Amniotic stem cell (primary cell): ENCODE measurements at places on chromosomes 11 and 22.

DNA sequence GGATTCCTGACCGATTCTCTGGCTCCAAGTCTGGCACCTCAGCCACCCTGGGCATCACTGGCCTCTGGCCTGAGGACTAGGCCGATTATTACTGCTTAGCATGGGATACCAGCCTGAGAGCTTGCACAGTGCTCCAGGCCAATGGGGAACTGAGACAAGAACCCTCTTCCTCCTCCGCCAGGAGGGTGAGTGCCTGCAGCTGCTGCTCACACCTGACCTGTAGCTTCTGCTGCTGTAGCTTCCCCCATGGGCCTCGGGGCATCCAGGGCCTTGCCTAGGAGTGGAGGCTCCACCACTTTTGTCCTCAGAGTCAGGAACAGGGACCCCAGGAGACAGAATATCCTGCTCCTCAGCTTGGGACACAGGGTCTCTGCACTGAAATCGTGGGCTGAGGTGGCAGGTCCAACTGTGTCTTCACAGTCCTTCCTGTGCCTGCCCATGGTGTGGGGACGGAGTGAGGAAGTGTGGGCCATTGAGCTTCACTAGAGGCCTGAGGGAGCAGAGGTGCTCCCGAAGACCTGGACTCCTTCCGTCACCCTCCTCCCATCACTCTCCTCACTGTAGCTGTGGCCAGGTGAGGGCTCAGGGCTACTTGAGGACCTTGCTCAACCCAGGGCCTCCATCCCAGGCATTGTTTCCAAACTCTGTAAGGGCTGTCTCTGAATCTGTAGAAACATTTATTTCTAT, 103.8 kb downstream of the ZNF280B start:
- DNase-seq, result no peak

GRCh38 chr11:129881570-129882170, 13.7 kb downstream of the NFRKB start:
- no peak for DNase-seq

GRCh38 chr22:46061124-46061500, 84.2 kb upstream of the WNT7B start:
- DNase-seq, result no peak

- no peak for DNase-seq
Measured at GRCh38 chr22:45418770-45419138, 5.3 kb downstream of the RIBC2 start.

DNA sequence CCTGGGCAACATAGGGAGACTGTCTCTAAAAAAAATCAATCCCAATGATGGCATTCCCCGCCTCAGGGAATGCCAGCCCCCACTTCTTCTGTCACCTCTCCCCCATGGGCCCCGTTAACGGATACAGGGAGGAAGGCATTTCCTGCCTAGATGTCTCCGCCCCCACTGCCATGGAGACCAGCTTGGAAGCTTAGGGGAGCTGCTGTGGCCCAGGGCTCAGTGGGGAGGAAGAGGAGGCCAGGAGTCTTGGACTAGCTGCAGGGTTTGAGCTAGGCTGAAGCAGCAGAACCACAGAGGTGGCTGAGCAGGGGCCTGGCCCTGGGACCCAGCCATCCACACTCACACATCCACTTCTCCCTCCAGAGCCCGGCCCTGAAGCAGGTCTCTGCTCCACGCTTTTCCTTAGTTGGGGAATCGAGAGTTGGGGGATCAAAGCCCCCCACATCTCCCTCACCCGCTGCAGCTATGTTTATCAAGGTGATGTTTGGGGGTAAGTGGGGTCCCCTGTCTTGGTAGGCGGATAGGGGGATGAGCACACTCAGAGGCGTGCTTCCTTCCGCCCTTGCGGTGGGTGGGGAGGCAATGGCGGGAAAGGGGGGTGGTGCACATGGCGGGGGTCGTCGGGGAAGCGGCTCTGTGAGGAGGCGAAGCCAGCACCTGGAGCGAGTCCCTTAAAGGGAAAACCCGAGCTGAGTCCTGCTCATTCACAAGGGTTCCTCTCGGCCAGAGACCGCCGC, at the start of gene C22orf15:
Gene C22orf15 (plus strand): TSS at position 149 of the 737 bp plus-strand sequence. CDS start 317 bp downstream, at position 466.
- no peak for DNase-seq

- DNase-seq, result no peak
Measured at GRCh38 chr11:88478136-88478815, 140.7 kb upstream of the CTSC start.

- DNase-seq, result no peak
Measured at GRCh38 chr22:27737521-27737920, 64.0 kb downstream of the MN1 start.

DNA sequence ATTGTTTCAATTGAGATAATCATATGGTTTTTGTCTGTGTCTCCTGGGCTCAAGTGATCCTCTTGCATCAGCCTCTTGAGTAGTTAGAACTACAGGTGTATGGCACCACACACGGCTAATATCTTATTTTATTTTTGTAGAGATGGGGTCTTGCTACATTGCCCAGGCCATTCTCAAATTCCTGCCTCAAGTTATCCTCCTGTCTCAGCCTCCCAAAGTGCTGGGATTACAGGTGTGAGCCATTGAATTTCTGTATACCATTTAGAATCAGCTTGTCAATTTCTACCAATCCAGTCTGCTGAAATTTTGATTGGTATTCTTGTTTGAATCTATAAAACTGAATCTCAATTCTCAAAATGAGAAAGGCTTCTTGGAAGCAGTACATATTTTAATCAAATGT, 10.4 kb upstream of the KAT5 start:
- no peak for DNase-seq
